ENCODE measurements at places on chromosomes 12 and 14.

- peak; percentile 96 for DNase-seq
These were observed 13.2 kb upstream of the SERPINA3 start for GRCh38 chr14:94598816-94599655.

DNA sequence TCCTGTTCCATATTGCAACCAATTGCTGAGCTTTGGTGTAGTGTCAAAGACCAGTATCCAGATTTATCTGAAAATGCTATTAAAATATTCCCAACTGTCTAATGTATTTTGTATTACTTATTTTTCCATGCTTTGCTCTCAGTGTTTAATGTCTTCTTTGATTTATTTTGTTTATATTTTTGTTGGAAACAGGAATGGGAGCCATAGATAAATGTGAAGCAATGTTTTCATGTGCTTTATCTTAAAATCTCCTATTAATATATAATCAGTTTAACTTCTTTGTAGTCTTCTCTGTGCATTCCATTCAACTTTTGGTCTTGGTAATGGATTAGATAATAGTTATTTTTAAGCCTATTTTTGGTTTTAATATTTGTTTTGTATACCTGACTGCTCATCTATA is 8.8 kb downstream of the RAP1B start:
- DNase-seq, result no peak

GRCh38 chr14:36975834-36976233 is 196.6 kb downstream of the SLC25A21 start:
- DNase-seq, result peak; percentile 36

GRCh38 chr12:123506059-123506842 is 27.3 kb downstream of the RILPL1 start:
- no peak for DNase-seq

GRCh38 chr12:91023326-91024004 is 18.7 kb upstream of the EPYC start:
- peak; percentile 90 for DNase-seq

DNA sequence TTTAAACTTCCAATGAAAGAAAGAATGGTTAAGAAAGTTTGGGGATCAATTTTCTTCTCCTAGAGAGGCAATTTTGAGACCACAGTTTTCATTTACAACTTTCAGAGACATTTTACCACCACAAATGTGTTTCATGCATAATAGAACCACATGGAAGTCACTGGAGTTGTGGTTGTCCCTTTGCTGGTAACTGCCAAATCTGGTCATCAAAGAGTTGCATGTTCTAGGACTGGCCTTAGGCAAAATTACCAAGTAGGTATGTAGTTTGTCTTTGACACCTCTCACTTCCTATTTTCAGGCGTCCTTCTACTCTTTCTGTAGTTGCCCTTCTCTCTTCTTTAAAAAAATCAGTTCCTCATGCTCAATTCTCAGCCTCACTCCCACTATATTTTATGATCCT is 54.3 kb upstream of the TMX1 start:
- DNase-seq, result no peak
